Activated CD8-positive, alpha-beta memory T cell treated with anti-CD3 and anti-CD28 coated beads for 1 hour (primary cell): ENCODE measurements at places on chromosomes 3 and 15.

- DNase-seq, result no peak
Observed at GRCh38 chr3:120743556-120744195, 1.1 kb downstream of the GTF2E1 start.

- DNase-seq, result no peak
Observed at GRCh38 chr3:39005295-39005694, 46.4 kb downstream of the SCN11A start.

- DNase-seq, result no peak
Observed at GRCh38 chr15:48318131-48318530, 13.1 kb upstream of the DUT start.

DNA sequence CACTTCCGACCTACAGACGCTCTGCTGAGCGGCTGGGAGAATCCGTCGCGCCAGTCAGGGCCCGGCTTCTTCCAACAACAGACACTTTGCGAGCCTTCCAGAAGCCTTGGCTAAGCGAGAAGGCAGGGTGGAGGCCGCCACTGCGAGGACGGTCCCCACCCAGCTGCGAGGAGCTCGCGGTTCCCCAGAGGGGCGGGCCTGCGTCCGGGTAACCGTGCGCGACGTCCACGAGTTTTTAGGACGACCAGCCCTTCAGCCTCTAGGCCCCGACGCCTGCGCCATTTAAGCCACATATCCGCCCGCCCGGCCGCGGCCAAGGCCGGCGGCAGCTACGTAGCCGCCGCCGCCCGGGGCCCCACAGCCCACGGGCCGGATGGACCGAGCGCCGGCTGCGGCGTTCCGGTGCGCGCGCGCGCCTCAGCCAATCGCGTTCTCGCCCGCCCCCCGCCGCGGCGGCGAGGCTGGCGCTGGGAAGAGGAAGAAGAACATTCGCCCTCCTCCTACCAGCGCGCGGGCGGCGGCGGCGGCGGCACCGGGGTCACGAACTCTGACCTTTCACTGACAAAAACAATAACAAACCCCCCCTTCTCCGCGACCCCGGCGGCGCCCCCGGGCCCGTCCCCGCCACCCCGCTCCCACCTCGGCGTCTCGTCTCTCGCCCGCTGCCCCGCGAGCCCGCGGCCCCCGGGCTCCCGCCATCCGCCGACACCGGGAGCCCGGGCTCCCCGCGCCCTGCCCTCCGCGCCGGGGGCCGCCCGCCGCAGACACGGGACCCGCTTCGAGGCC lies at the start of gene NR2C2:
Gene NR2C2, plus strand, starts transcription at position 484 of the 786 bp plus-strand sequence. CDS start 56,332 bp downstream, outside the sequence.
- peak; percentile 82 for DNase-seq

DNA sequence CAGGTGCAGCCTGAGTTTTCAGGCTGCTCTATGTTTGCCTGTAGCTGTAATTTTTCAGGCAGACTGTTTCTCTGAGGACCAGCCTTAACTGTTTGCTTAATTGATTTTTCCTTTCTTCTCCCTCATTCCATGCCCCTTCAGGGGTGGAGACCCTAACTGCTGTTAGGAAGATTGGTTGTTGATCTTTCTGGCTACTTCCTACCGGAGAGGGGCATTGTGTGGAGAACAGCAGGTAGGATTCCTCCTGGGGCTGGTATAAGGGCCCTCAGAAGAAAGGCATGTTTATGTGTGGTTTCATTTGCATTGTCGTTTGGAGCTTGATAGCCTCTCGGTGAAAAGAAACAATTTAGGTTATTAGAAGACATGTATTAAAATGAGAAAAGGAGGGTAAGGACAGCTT lies 56.9 kb upstream of the GOLGA6L2 start:
- no peak for DNase-seq

DNA sequence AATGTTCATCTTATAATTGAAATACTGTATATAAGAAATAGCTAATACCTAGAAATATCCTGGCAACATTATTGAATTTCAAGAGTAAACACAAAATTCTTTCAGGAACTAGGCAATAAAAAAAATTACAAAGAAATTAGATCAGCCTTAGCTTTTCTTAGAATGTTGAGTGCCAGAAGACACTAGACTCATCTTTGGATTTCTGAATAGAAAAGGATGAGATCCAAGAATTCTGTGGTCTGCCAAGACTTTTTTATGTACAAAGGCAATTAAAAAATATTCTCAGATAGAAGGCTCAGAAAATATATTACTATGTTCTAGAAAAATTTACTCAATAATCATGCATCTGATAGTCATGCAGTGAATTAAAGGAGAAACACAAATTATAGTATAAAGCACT lies 294.5 kb upstream of the CDIN1 start:
- no peak for DNase-seq
